ENCODE measurements at places on chromosomes 3 and 15.

GRCh38 chr15:65330934-65331645 lies 26.6 kb downstream of the RNU5B-1 start:
- DNase-seq: no peak

DNA sequence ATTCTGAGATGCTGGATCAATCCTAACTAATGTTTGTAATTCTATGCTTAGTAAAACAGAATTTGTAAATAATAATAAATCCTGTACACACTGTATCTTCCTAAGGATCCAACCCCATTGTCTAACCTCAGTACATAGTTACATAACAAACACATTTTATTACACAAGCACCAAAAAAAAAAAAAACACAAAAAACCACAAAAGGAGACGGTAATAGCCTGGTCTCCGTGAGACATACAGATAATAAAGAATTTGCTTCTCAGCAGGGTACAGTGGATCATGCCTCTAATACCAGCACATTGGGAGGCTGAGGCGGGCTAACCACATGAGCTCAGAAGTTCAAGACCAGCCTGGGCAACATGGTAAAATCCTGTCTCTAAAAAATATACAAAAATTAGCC lies 558.7 kb downstream of the MAGI1 start:
- DNase-seq: peak; percentile 24

- DNase-seq: no peak
Observed at GRCh38 chr15:84960391-84961113, 21.1 kb upstream of the PDE8A start.

DNA sequence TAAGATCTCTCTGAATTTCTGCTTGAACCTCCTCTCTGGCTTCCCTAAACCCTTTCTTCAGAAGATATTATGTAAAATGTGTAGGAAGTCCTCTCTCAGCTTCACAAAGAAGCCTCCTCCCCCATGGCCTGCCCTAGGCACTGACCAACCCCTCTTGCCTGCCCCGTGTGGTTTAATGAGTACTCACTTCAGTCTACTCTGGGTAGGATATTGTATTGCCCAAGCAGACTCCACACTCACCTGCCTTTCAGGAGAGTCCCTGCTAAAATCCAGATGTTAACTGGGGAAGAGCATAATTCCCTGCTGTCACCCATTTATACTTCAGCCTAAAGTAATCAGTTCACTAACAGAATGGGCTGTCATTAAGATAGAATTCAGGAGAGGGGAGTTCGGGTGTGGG lies 2.6 kb upstream of the AGBL1 start:
- DNase-seq: no peak

DNA sequence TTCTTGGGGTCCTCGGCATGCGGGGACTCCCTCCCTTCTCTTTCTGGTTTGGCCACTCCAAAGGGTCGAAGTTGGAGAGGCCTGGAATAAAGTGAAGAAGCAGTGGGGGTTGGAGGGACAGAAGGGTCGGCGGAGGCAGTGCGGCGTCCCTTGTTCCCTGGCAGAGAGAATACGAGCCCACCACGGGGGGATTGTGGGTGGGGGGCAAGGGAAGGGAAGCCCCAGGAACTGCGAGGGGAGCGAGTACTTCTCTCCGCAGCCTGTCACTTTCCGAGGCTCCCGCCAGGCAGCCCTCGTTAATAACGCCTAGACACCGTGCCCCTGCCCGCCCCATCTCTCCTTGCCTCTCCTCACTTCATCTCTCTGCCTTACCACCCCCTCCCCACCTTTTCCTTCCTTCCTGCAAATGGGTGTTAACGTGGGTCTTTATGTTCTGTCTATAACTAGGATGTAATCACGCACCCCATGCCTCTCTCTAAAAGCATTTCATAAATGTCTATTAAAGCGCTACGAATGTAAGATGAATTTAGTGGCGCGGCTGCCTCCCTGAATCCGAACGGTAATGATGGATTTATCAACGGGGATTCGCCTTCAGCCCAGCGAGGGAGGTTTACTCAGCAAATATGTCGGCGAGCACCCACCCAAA lies 13.7 kb downstream of the NR2F2 start:
- no peak for DNase-seq
